Progenitor cell of endocrine pancreas (in vitro differentiated cells): ENCODE measurements at places on chromosomes 4 and X. TPM values are rescaled to one million over a fixed set of nuclear protein-coding genes. Genes with fewer than 3 reads are reported as not detected.

The CNKSR2 gene
- 28.0 TPM in 2 replicates for total RNA-seq

GRCh38 chr4:165905405-165906027, 32.5 kb downstream of the TLL1 start:
- H3K4me1 ChIP-seq: no peaks in the 10 kb centered on the region
- H3K27me3 ChIP-seq: no peaks in the 10 kb centered on the region
- no peaks in the 10 kb centered on the region for H3K36me3 ChIP-seq
- H3K27ac ChIP-seq: no peak overlapping the region

GRCh38 chr4:147723326-147723725, 8.6 kb upstream of the ARHGAP10 start:
- DNase-seq: no peak
- peaks cover 12% of the 10 kb centered on the region for H3K27me3 ChIP-seq
- H3K4me1 ChIP-seq: peaks cover 12% of the 10 kb centered on the region
- no peak overlapping the region for H3K4me3 ChIP-seq

GRCh38 chrX:153412746-153413720, 1.8 kb downstream of the ZFP92 start:
- DNase-seq: no peak
- H3K36me3 ChIP-seq: no peaks in the 10 kb centered on the region
- no peak overlapping the region for H3K4me3 ChIP-seq
- peaks cover 18% of the 10 kb centered on the region for H3K27me3 ChIP-seq
- no peaks in the 10 kb centered on the region for H3K4me1 ChIP-seq
- H3K27ac ChIP-seq: no peak overlapping the region

- no peak overlapping the region for H3K4me3 ChIP-seq
Measured at GRCh38 chr4:55216863-55217635, 91.7 kb upstream of the KDR start.

DNA sequence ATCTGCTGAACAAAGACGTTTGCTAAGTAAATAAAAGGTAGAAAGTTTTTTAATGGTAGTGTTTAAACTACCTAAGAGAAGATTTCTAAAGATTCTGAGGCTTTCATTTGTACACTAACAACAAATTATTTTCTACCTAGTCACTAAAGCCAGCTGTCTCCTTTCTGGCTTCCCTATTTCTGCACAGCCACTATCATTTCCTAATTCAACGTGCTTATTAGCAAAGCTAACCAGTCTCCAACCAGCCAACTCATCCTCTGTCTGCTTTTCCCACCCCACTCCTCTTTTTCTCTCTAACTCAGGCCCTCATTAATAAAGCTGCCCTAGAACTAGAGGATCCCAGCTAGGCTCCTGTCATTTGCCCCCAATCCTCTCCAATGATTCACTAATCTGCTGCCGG, 118.2 kb downstream of the ZNF827 start:
- H3K27me3 ChIP-seq: no peaks in the 10 kb centered on the region
- no peaks in the 10 kb centered on the region for H3K4me1 ChIP-seq
- H3K4me3 ChIP-seq: no peak overlapping the region
- H3K27ac ChIP-seq: no peak overlapping the region

GRCh38 chr4:11050766-11051165, 366.2 kb upstream of the CLNK start:
- no peaks in the 10 kb centered on the region for H3K27me3 ChIP-seq
- H3K27ac ChIP-seq: no peak overlapping the region
- H3K4me3 ChIP-seq: no peak overlapping the region
- no peaks in the 10 kb centered on the region for H3K4me1 ChIP-seq
- no peaks in the 10 kb centered on the region for H3K36me3 ChIP-seq
- no peak for DNase-seq

DNA sequence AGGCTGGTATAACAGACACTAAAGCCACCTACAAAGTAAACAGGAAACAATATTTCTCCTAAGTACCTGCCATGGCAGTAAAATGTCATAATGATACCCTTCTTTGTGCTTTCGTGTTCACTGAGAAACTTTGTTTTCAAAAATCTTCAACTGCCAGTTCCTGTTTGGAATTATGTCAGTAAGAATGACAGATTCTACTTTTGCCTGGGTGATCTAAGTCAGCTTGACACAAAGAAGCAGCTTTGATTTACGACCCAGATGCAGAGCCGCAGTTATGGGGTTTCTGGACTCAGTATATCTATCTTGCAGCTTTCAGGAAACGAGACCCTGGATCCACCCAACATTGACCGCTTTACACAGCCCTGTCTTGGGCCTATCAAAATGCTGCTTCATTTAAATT, 71.2 kb downstream of the SNX25 start:
- peaks cover 7% of the 10 kb centered on the region for H3K36me3 ChIP-seq
- H3K4me1 ChIP-seq: peaks cover 3% of the 10 kb centered on the region
- H3K27ac ChIP-seq: no peak overlapping the region
- H3K27me3 ChIP-seq: no peaks in the 10 kb centered on the region
- DNase-seq: no peak

The FGB gene
- total RNA-seq: 37.7 and 63.3 TPM in 2 replicates

DNA sequence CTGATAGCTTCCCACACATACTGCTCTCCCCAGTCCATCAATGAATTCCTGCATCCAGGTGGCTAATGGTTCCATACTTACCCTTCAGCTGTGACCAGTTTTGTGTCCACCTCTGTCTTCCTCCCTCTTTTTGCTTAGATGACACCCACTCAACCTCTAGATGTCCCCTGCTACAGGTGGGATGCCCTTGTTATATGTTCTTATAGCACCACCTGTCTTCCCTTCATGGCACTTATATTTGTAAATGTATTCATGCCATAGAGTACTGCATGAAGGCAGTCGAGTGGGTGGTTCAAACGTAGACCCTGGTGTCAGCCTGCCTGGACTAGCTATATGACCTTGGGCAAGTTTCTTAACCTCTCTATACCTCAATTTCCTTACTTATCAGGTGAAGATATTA, 6.5 kb upstream of the USP46 start:
- H3K27ac ChIP-seq: no peak overlapping the region
- peaks cover 4% of the 10 kb centered on the region for H3K36me3 ChIP-seq
- DNase-seq: no peak
- peaks cover 6% of the 10 kb centered on the region for H3K4me1 ChIP-seq
- no peak overlapping the region for H3K4me3 ChIP-seq
- H3K27me3 ChIP-seq: no peaks in the 10 kb centered on the region

DNA sequence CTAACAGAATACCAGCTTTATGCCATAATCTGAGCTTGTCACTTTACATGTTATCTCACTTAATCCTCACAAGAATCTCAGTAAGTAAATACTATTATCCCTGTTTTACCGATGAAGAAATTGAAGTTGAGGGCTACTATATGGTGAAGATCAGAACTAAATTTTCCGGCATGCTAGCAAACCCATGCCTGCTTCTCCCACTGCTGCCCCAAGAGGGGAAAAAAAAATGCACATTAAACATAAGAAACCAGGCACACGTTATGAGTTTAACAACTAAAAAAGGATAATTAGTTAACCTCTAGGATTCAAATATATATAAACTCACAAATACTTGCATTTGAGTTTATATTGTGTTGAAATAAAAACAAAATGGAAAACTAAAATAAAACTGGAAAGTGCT, 10.8 kb downstream of the SLC10A7 start:
- no peaks in the 10 kb centered on the region for H3K27me3 ChIP-seq
- no peak overlapping the region for H3K4me3 ChIP-seq
- no peak overlapping the region for H3K27ac ChIP-seq
- H3K4me1 ChIP-seq: peaks cover 5% of the 10 kb centered on the region
- DNase-seq: no peak

DNA sequence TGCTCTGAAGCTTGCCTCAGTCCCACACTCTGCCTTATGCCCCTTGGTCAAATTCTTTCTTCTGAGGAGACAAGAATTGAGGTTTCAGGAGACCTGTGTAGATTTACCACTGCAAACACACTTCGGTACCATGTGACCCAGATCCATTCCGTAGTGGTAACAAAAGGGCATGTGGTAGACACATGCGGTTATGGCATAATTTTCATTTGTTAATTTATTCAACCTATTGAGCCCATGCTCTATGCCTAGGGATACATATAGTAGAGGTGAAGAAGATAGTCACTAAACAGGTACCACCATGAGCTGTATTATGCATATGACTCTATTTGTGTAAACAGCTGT, 190.9 kb downstream of the NDST4 start:
- no peaks in the 10 kb centered on the region for H3K27me3 ChIP-seq
- no peak overlapping the region for H3K27ac ChIP-seq
- H3K36me3 ChIP-seq: no peaks in the 10 kb centered on the region
- no peak overlapping the region for H3K4me3 ChIP-seq

The CSAG1 gene
- total RNA-seq: not detected in 2 replicates

GRCh38 chr4:25901030-25901430, 13.0 kb upstream of the SMIM20 start:
- no peak overlapping the region for H3K4me3 ChIP-seq
- H3K4me1 ChIP-seq: peaks cover 6% of the 10 kb centered on the region
- no peak for DNase-seq

- no peaks in the 10 kb centered on the region for H3K27me3 ChIP-seq
- no peak overlapping the region for H3K4me3 ChIP-seq
- no peak for DNase-seq
- H3K36me3 ChIP-seq: no peaks in the 10 kb centered on the region
- H3K4me1 ChIP-seq: peaks cover 6% of the 10 kb centered on the region
- H3K27ac ChIP-seq: no peak overlapping the region
Measured at GRCh38 chr4:90226734-90227133, 99.5 kb downstream of the CCSER1 start.

- H3K4me3 ChIP-seq: no peak overlapping the region
- no peak overlapping the region for H3K27ac ChIP-seq
- DNase-seq: no peak
- no peaks in the 10 kb centered on the region for H3K27me3 ChIP-seq
Measured at GRCh38 chrX:147476008-147476407, 435.7 kb upstream of the FMR1 start.

- peak overlapping the region; percentile 76 for H3K4me3 ChIP-seq
- no peaks in the 10 kb centered on the region for H3K36me3 ChIP-seq
- peaks cover 8% of the 10 kb centered on the region for H3K4me1 ChIP-seq
- peaks cover 8% of the 10 kb centered on the region for H3K27me3 ChIP-seq
- peak overlapping the region; percentile 84 for H3K27ac ChIP-seq
Measured at GRCh38 chrX:48890296-48890925, 7.2 kb downstream of the TIMM17B start.

DNA sequence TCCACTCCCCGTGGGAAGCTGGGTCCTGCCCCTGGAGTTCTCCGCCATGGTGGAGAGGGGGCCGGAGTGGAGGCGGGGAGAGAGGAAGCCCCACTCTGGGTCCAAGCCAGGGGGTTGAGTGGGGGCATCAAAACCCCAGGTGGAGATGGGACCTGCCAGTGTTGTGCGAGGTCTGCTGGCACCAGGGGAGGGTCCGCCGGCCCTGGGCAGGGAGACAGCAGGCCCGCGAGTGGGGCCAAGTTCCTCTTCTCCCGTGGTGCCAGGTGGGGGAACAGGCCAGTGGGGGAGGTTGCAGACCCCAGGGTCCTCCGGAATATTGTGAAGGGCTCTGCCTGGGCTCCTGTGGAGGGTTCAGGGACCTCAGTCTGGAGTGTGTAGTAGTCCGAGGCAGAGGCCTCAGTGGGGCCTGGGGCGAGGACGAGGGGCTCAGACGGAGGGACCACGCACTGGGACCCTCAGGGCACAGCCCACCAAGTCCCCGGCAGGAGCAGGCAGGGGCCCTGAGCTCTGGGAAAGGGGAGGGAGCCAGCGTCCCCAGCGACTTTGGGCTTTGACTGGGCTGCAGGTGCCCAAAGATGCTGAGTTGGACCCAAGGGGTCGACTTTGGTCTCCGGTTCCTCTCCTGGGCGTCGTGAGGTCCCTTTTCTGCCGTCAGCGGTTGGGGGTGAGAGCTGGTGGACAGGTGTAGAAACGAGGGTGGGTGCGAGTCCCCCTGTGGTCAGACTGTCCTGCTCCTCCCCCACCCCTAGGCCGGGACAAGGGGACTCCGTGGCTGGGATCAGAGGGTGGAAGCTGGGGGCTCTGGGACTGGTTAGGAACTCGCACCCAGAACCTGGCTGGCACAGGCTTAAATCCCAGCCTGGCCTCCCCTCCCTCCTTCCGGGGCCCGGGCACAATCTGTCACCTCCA, 43.8 kb upstream of the NKX1-1 start:
- peaks cover 9% of the 10 kb centered on the region for H3K27me3 ChIP-seq
- DNase-seq: no peak

- no peak for DNase-seq
- no peak overlapping the region for H3K4me3 ChIP-seq
- H3K36me3 ChIP-seq: no peaks in the 10 kb centered on the region
- no peak overlapping the region for H3K27ac ChIP-seq
- H3K4me1 ChIP-seq: peaks cover 11% of the 10 kb centered on the region
Measured at GRCh38 chr4:53068755-53069330, 206.7 kb downstream of the RASL11B start.

The TRMT2B gene
- 18.8 and 20.5 TPM in 2 replicates for total RNA-seq

DNA sequence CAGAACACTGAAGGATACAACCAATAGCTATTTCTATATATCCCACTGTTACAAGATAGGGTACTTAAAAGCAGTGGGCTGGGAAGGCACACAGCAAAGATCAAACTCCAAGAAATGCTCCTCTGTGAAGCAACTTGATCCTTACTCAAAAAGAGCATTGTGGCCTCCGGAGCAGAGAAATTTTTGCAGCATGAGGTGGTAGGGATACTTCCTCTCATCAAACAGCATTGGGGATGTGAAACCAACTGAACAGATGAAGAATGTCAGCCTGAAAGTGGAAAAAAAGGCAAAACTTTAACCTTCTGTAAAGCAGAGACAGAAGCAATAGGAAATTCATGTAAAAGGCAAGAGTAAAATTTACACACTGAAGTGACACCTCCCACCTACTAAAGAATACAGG, 92.2 kb downstream of the HUWE1 start:
- peaks cover 19% of the 10 kb centered on the region for H3K36me3 ChIP-seq
- no peak overlapping the region for H3K27ac ChIP-seq
- no peaks in the 10 kb centered on the region for H3K4me1 ChIP-seq
- no peak overlapping the region for H3K4me3 ChIP-seq
- no peaks in the 10 kb centered on the region for H3K27me3 ChIP-seq
- DNase-seq: no peak

GRCh38 chrX:74924449-74925224, 615 bp downstream of the NEXMIF start:
- peak overlapping the region; percentile 81 for H3K4me3 ChIP-seq
- H3K27me3 ChIP-seq: peaks cover 23% of the 10 kb centered on the region
- H3K4me1 ChIP-seq: no peaks in the 10 kb centered on the region
